ENCODE measurements at places on chromosomes 12 and 14.

- DNase-seq: peak; percentile 56
Measured at GRCh38 chr12:94649349-94650142, 811 bp downstream of the TMCC3 start.

- DNase-seq: peak; percentile 36
Measured at GRCh38 chr12:130714091-130714590, 2.0 kb downstream of the RIMBP2 start.

GRCh38 chr14:92734618-92735017, 13.8 kb downstream of the LGMN start:
- DNase-seq: no peak

- peak; percentile 58 for DNase-seq
Measured at GRCh38 chr12:111454311-111454710, 48.6 kb downstream of the SH2B3 start.

- DNase-seq: no peak
Measured at GRCh38 chr12:5010151-5010550, 33.5 kb upstream of the KCNA5 start.

DNA sequence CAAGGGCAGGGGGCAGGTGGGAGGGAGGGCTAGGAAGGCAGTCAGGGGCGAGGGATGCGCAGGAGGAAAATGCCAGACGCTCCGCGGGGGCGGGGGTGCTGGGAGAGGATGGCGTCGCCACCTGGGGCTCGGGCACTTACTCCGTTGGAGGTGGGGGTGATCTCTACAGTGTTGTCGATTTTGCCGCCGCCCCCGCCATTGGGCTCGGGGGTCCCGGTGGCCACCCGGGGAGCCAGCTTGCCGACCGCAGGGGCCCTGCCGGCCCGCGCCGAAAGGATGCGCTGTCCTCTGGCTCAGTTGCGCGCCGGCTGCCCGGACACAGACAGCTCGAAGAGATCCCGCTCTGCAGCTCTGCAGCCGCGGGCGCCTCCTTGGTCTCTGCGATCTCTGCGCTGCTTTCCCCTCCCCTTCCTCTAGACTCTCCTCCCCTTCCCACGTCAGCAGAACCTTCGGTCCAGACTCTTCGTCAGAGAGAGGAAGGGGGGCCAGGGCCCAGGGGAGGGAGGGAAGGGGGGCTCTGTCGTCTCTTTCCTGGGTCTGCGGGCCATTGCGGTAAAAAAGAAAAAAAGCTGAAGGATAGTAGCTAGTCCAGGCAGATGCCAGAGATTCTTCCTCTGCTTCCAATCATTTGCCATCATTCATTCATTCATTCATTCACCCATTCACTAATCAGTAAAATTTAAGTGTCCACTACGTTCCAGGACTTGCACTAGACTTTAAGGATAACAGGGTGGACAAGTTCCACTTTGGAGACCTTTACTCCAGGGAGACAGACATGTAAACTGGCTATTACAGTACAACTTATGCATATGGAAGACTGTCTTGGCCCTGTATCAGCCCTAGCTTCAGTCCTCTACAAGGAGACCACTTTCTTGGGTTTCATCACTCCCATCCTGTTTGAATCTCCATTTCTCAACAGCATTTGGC, at the start of gene SLC22A17:
SLC22A17 (minus strand) TSS at position 382 of the 927 bp plus-strand sequence.
- DNase-seq: peak; percentile 82
